Breast epithelium (tissue), 4 donors: ENCODE measurements at places on chromosomes 1 and 21.

- DNase-seq = peak; percentile 22
Observed at GRCh38 chr1:33329600-33330305, 8.9 kb upstream of the A3GALT2 start.

GRCh38 chr1:77040826-77041225, 173.5 kb downstream of the ST6GALNAC5 start:
- DNase-seq = no peak

DNA sequence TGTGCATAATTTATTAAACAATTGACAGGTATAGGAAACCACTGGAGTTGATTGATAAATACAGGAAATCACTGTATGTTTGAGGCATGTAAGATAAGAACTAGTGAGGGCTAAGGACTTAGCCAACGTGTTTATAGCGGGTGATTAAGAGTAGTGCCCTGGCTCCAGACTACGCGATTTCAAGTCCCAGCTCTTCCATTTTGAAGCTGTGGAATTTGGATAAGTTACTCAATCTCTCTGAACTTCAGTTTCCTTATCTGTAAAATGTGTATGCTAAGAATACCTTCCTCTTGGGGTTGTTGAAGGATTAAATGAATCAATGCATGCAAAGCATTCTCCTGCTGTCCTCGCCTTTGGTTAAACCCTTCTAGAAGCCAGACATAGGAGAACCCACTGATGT, 143.3 kb upstream of the GJB5 start:
- DNase-seq = no peak

DNA sequence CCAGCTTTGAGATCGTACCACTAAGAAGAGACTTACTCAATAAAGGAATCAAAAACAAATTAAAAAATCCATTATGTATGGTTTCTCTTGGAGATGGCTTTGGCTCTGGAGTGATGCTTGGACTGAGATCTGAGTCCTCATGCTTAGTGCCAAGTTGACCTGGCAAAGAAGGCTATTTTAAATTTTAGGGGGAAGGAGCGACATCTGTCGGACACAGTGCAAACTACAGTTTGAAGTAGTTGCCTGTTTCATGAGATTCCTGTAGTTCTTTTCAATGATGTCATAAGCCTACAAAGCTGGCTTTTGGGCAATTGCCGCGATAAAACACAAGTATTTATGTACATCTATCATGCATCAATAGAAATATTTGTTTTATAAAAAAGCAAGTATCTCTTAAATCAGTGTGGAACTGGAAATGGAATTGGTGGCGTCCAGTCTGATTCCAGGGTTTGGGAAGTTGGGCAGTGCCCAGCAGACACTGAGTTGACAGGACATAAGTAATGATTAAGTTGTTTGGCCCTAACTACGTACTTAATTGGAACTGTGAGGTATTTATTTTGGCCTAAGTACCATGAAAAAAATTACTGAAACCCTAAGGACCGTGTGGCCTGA, 50.0 kb downstream of the TBCE start:
- peak; percentile 40 for DNase-seq

GRCh38 chr1:151267760-151268159, 13.2 kb downstream of the PSMD4 start:
- DNase-seq = no peak

- DNase-seq = peak; percentile 99
Observed at GRCh38 chr1:159881622-159882526, 18.1 kb downstream of the CFAP45 start.

- DNase-seq = no peak
Observed at GRCh38 chr1:207815913-207816291, 64.0 kb downstream of the CD46 start.

DNA sequence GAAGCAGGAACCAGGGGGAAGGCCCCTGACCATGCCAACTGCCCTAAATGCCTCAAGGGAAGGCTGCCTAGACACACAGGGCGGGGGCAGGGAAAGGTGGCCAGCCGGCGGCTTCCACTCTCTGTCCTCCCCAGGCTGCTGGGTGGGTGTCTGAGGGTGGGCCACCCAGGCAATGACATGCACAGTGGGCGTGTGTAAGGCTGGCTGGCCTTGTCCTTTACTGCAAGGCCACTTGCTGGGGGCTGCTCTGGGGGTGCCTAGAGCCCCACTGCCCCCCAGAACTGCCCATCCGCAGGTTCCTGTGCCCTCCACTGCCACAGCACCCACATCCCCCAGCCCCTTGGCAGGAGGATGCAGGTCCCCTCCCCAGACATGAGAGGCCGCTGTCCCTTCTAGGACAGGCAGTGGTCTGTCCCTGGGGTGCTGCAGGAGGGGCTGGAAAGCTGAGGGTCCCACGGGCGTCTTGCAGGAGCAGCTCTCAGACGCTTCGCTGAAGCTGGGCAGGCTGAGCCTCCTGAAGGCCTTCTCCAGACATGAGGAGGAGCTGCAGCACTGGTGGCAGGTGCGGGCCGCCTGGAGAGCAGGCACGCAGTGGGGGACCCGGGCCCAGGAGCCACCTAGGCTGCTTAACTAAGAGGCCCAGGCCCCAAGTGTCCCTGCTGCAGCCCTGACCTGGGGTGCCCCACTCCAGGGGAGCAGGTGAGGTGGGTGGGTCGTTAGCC, 10.1 kb downstream of the CCDC27 start:
- DNase-seq = no peak

- DNase-seq = no peak
Observed at GRCh38 chr1:112954017-112954650, 1.9 kb downstream of the SLC16A1 start.
